Activated T-helper 1 cell treated with anti-CD3 and anti-CD28 coated beads, Interleukin-2, amount 50 U/mL, for 16 hours (primary cell): ENCODE measurements at places on chromosomes 2 and 18.
A peak's percentile ranks its signal among the peaks of the same experiment; 100 is the strongest.

DNA sequence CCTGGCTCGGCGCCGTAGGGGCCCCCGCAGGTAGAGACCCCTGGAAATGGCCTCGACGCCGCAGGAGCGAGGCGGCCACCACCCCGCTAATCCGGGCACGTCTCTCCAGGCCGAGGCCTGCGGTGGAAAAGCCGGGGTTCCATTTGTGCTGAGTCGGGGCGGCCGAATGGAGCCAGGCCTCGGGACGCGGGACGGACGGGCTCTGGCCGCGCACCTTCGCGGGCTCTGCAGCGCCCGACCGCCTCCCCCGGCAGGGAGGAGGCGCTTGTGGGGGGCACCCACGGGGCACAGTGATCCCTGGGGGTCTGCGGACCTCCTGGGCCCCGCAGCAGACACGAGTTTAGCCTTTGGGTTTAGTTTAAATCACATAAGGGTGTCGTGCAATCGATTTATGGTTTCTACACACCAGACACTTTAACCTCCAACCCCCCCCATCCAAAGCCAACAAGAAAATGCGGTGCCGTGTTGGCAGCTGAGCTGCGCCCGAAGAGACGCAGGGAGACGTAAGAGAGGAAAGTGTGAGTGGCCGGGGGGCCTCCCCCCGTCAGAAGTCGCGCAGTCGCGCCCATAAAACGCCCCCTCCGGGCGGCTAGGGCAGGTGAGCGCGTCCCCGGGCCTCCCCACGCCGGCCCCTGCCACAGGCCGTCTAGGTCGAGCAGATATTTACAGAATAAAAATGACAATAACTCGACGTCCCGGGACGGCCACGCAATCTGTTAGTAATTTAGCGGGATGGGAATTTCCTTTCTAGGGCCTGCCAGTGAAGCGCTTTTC is 1.0 kb upstream of the NFATC1 start:
- peak; percentile 55 for DNase-seq

GRCh38 chr2:144858211-144858610 is 338.3 kb upstream of the ZEB2 start:
- DNase-seq: no peak

- DNase-seq: no peak
Measured at GRCh38 chr2:205747829-205748386, 65.6 kb downstream of the NRP2 start.

- no peak for DNase-seq
Measured at GRCh38 chr18:64091526-64091925, 57.4 kb downstream of the LINC00305 start.

- DNase-seq: no peak
Measured at GRCh38 chr18:68734308-68734707, 19.4 kb upstream of the TMX3 start.

DNA sequence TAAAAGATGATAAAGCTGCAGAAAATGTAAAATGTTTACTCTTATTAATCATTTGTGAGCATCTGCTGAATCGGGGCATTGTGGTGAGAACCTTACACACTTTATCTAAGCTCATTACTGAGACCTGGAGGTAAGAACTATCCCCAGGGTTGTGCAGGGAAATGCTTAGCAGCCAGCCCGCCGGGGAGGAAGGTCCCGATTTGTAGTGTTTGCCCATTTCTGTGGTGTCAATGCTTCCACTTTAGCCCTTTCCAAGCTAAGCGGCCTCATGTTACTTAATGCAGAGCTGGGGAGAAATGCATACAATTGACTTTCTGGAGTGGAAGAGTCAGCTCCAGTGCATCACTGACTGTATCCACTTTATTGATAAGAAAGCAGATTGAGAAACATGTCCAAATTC is 20.8 kb upstream of the KCNK3 start:
- no peak for DNase-seq

DNA sequence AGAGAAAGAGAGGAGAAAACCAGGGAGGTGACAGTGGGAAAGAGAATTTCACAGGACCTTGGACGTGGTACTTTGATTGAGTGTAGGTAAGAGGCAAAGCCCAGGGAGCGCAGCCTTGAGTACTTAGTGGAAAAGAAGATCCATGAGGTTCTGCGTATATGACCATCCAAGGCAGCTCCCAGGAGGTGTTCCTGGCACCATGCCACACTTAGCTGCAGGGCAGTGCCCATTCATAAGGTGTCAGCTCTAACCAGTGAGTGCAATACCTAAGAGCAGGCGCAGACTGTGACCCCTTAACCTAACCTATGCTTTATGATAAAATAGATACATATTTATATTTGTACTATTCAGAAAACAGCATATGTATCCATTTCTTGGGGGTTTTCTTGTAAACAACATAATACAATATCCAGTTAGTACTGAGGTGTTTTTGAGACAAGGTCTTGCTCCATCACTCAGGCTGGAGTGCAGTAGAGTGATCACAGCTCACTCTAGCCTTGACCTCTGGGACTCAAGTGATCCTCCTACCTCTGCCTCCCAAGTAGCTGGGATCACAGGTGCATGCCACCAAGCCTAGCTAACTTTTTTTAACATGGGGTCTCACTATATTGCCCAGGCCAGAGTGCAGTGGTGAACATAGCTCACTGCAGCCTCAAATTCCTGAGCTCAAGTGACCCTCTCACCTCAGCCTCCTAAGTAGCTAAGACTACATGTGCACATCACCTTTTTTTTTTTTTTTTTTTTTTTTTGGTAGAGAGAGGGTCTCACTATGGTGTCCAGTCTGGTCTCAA is 174.6 kb downstream of the GFPT1 start:
- no peak for DNase-seq
